ENCODE measurements at places on chromosomes 7 and 10.

DNA sequence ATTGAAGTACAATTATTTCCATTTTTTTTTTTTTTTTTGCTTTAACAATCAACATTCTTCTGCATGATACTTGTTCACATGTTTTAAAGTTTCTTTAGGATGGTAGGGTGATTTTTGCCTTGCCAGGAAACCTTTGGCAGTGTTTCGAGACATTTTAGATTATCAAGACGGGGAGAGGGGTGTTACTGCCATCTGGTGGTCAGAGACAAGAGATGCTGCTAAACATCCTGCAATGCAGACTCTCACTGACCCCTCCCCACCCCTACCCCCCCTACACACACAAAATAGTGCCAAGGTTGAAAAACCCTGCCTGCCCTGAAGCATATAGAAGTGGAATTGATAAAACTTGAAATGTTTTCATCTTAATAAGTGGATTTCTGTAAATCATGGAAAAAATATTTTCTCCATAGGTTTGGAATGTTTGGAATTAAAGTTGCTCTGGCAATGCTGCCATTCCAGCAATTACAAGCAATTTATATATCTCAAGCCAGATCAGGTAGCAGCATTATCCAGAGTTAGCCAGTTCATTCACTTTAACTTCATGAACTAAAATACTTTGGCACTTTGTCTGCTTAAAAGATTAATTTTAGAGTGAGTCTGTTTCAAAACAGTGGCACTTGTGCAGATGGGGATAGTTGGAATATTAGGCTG lies 62.1 kb downstream of the SDHAF3 start:
- DNase-seq, result peak; percentile 66

- DNase-seq, result no peak
Measured at GRCh38 chr10:5843686-5844344, 30.6 kb upstream of the GDI2 start.

GRCh38 chr10:120433141-120433540 lies 23.9 kb upstream of the PLPP4 start:
- no peak for DNase-seq

GRCh38 chr10:75638752-75639151 lies 207.3 kb downstream of the LRMDA start:
- no peak for DNase-seq

All from fibroblast of skin of scalp (primary cell).